ENCODE measurements at places on chromosomes 2 and 18. TPM values are rescaled to one million over a fixed set of nuclear protein-coding genes. Genes with fewer than 3 reads are reported as not detected.

PLEKHH2 gene
- total RNA-seq = 2.2 TPM

- H3K4me3 ChIP-seq = no peak overlapping the region
- H3K27ac ChIP-seq = no peak overlapping the region
- no peaks in the 10 kb centered on the region for H3K36me3 ChIP-seq
- H3K27me3 ChIP-seq = 0 out of 2 replicates have a peak, but pooled peaks cover 3% of the 10 kb centered on the region
- DNase-seq = no peak
- peaks cover 5% of the 10 kb centered on the region for H3K4me1 ChIP-seq
Measured at GRCh38 chr2:232886632-232887031, 16.6 kb downstream of the SNORC start.

- H3K27ac ChIP-seq = no peak overlapping the region
- no peak overlapping the region for H3K4me3 ChIP-seq
- no peaks in the 10 kb centered on the region for H3K36me3 ChIP-seq
- DNase-seq = no peak
- H3K27me3 ChIP-seq = no peaks in the 10 kb centered on the region
Measured at GRCh38 chr2:169010633-169011460, 20.3 kb downstream of the ABCB11 start.

DNA sequence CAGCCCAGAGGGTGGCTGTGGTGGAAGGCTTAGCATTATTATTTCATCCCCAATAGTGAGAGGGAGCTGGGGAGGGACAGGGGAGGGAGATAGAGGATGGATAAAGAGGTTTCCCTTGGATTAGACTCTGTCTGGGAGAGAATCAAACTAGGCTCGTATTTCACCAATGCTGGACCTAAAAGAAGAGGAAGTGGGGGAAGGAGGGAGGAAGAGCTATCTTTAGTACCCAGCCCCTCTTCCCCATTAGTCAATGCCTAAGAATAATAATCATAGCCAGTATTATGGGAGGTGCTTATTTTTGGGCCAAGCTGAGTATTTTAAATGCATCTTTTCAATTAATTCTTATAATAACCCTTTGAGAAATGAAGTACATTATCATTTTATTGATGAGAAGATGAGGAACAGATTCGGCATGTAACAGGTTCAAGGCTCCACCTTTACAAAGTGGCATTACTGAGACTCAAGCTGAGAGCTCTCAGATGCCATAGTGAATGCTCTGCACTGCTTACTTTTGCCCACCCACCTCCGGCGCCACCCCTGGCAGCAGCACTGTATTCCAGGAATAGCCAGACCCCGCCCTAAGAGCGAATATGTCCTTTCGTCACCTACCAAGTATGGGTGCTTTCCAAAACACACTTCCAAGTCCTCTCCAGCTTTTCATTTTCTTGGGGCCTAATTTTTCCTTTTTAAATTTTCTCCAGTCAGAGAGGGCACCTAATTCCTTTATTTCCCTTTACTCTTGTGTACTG is 21.0 kb downstream of the PAX8 start:
- H3K4me3 ChIP-seq = no peak overlapping the region
- peaks cover 17% of the 10 kb centered on the region for H3K4me1 ChIP-seq
- no peaks in the 10 kb centered on the region for H3K36me3 ChIP-seq

DYSF gene
- not detected for total RNA-seq

DNA sequence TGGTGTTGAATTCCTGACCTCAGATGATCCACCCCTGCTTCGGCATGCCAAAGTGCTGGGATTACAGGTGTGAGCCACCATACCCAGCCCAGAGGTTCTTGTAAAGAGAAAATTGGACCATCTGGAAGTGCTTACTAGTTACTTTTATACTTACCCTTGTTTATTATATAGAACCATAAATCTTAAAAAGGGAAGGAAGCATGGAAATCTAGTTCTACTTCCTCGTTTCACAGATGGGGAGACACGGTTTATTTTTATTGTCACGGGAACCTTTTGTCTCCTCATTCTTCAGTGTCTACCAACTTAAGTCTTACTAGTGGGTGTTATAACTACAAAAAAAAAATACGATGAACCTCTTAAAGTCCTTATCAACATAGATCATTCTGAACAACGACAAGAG is 45.8 kb upstream of the PDK1 start:
- peaks cover 7% of the 10 kb centered on the region for H3K36me3 ChIP-seq
- H3K4me1 ChIP-seq = no peaks in the 10 kb centered on the region
- DNase-seq = no peak
- no peak overlapping the region for H3K27ac ChIP-seq
- no peaks in the 10 kb centered on the region for H3K27me3 ChIP-seq

UPP2 gene
- not detected for total RNA-seq

DNA sequence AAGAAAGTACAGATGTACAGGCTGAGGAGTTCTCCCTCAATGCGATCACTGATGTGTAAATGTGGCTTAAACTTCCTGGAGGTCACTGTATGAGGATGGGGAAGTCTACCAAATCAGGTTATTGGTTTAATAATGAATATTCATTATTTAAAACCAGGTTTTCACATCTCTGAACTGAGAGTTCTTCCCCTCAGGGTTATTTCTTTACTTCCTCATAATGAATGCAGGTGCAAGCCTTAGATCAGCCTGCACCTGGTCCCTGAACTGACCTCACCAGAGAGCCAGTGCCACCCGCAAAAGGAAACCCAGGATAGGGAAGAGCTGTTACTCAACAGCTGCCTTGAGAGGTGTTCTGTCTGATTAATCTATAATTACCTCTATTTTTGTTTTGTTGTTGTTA is 369.0 kb downstream of the EPHA4 start:
- H3K27ac ChIP-seq = no peak overlapping the region
- DNase-seq = no peak
- H3K4me1 ChIP-seq = no peaks in the 10 kb centered on the region
- no peaks in the 10 kb centered on the region for H3K36me3 ChIP-seq
- no peaks in the 10 kb centered on the region for H3K27me3 ChIP-seq
